ENCODE measurements at places on chromosomes 1 and 21.

- no peak for DNase-seq
Observed at GRCh38 chr21:25944082-25944481, 209.3 kb downstream of the GABPA start.

GRCh38 chr1:33328817-33329216 lies 7.9 kb upstream of the A3GALT2 start:
- DNase-seq = no peak

DNA sequence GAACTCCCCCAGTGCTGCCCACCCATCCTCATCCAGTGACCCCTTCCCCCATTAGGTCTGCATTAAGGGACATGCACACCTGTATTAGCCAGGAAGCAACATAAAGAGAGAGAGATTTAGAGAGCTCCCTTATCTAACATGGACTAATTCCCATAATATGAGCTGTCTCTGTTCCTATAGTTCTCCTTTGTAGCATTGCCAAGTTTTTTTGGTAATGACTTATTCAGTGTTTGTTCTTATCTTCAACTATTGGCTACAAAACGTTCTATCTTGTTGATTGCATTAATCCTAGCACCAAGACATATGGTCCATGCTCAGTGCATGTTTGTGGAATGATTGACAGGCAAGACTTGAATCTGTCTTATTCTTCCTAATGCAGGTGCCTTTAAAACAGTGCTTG lies 264.0 kb downstream of the ADGRL2 start:
- DNase-seq = no peak

DNA sequence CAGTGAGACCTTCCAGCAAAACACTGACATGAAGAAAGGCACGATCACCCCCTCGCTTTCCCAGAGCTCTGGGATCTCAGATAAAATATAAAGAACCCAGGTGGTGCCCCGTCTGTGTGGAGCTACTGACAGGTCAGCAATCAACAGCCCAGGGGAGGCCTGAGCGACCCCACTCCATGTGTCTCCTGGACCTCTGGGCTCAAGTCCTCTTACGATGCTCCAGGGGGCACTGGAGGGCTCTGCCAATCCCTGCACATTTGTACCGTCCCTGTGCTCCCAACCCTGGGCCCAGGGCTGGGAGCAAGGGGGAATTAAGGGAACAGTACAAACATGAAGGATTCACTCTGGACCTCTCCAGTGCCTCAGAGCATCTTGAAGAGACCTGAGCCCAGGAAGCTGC lies 12.5 kb downstream of the S100A7A start:
- DNase-seq = no peak

DNA sequence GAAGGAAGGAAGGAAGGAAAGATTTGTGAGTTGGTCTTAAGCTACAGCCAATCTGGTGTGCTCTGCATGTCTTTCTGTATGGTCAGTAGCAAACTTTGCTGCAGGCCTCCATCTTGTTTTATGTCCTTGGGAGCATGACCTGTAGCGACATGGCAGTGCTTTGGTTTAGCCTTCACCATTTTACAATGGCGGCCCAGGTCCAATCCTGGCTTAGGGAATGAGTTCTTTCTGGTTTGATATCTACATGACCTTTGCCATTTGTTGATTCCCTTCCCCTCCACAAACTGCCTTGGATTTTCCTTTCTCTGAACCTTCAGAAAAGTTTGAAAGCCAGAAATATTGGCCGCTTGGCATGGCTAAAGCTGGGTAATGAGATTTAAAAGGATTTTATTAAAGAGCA lies 30.5 kb upstream of the TSPEAR start:
- no peak for DNase-seq

- no peak for DNase-seq
Observed at GRCh38 chr1:49694251-49694827, 329.4 kb downstream of the AGBL4 start.

DNA sequence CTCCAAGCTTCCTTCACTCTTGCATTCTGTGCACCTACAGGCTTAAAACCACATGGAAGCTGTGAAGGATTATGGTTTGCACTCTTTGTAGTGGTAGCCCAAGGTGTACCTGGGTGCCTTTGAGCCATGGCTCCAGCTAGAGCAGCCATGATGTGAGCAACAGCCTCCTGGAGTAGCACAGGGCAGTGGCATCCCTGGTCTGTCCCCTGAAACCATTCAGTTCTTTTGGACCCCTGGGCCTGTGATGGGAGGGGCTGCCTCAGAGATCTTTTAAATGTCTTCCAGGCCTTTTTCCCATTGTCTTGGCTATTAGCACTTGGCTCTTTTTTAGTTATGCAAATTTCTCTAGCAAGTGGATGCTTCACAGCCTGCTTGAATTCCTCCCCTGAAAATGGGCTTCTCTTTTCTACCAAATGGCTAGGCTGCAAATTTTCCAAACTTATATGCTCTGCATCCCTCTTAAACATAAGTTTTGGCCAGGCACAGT lies 47.4 kb downstream of the CLCA4 start:
- DNase-seq = no peak

- no peak for DNase-seq
Observed at GRCh38 chr1:96073100-96073499, 648.5 kb upstream of the PTBP2 start.

DNA sequence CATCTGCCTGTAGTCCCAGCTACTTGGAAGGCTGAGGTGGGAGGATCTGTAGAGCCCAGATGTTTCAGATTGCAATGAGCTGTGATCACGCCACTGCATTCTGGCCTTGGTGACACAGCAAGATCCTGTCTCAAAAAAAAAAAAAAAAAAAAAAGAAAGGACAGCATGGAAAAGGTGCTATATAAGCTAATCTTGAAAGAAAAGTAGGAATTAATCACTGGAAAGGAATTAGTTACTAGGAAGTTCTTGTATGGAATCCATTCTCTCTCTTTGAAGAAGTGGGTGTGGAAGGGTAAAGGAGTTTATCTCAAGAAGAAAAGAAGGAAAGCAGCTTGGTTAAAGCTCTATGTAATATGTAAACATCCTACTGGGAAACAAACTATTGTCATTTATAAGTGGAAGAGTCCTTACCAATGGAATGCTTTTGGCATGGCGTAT lies 339.2 kb downstream of the DPYD start:
- DNase-seq = no peak
